A549 (cell line): ENCODE measurements at places on chromosomes 6 and 20.

DNA sequence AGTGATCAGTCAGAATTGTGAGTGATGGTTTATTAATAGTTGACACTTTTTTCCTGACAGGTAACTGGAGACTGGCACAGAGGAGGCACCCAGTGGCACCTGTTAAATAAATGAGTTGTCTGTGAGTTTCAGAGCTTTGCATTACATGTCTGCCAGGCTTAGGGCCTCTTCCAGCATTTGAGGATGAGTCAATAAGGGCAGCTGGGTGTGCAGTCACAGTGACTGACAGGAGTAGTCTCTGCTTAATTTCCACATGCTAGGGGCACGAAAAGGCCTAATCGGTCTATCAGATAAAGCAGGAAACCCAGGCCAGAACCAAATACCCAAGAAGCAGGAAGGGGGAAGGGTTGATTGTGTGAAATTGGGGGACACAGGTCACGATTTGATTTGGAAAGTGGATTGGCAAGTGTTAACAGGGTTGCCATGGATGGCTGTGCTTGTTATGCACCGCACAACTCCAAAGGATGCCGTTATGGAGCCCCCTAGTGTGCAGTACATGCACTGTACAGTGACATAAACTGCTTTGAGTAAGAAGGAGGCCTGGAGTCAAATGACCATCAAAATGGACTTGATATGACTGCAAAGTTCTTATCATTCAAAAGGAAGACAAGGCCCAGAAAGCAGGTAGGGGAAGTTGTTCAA lies 111.9 kb upstream of the GGTLC1 start:
- DNase-seq: no peak

DNA sequence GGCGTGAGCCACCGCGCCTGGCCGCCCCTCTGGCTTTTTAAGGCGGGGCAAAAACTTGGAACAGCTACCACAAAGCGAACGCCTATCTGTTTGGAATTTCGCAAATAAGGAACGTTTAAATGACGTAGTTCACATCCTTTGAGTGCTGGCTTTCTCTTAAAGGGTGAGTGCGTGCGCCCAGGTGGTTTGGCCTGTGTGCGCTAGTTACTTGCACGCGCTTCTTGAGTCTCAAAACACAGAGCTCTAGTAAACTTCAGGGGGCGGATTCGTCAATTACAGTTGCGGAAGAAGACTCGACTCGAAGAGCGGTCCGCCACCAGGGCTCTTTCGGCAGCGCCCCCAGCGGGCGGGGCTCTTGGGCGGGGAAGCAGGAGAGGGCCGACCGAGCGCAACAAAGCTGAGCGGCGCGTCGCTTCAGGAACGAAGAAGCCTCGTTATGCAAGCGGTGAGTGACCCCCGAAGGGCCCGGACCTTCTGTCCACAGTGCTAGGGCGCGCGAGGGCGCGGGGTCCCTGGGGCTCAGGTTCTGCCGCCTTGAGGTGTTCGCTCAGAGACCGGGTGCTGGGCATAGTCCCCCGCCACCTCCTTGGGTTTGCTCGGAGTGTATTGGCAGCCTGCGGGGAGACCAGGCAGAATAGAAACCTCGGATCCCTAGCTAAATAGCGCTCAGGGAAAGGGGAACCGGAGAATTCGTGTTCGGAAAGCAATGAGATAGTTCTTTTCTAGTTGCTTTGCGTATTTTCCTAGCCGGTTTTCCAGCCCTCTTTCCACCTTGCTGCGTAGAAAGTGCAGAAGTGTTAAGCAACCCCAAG lies at the start of gene SYCP2L:
TSS of gene SYCP2L (plus strand) at position 362 of the 812 bp plus-strand sequence. CDS start at position 437, 75 bp downstream.
- DNase-seq: peak; percentile 96

GRCh38 chr6:100246206-100246605 lies 218.5 kb downstream of the SIM1 start:
- no peak for DNase-seq

GRCh38 chr20:37160683-37161082 lies 18.4 kb upstream of the RPN2 start:
- no peak for DNase-seq

DNA sequence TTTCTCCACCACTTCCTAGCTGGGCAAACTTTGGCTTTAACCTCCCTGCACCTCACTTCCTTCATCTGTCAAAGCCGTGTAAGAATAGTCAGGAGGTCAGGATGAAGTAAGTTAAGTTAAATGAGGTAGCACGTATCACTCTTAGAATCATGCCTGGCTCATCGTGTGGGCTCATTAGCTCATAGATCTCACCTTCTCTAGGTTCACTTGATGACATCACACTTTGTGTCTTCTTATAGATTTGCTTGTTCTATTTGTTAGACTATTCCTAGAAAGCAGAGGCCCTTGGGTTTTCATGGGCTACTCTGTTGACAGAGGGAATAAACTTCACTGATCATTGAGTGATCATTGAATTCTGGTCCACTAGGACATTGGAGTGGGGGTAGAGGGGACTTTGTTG lies 12.2 kb upstream of the NCOA5 start:
- DNase-seq: no peak

- peak; percentile 67 for DNase-seq
Measured at GRCh38 chr6:75204217-75204958, 1.5 kb downstream of the COL12A1 start.

GRCh38 chr6:90695316-90695715 lies 108.4 kb upstream of the MAP3K7 start:
- DNase-seq: no peak

DNA sequence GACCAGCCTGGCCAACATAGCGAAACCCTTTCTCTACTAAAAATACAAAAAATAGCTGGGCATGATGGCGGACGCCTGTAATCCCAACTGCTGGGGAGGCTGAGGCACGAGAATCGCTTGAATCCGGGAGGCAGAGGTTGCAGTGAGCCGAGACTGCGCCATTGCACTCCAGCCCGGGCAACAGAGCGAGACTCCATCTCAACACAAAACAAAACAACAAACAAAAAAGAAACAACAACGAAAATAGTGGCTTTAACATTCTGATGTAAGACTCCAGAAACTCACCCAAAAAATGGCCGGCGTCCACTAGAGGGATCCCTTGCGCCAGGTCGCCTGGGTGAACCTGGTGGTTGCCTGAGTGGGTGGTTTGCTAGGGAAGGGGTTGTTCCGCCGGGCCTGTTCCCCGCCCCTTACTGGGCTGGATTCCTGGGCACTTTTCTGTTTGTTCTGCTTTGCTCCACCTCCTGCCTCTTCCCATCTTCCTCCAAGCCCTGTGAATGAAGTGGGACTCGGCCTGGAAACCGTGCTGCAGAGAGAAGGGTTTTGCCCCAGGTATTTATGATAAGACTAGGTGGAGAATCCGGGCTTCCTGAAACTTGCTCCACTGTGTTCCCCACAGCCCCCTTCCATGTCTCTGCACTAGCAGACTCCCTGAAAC lies 1.5 kb downstream of the PABPC1L start:
- peak; percentile 88 for DNase-seq

- DNase-seq: no peak
Measured at GRCh38 chr20:38674092-38674764, 50.1 kb upstream of the SLC32A1 start.
